ENCODE measurements at places on chromosomes 5 and 9.

GRCh38 chr5:130652176-130652575 lies 512.9 kb downstream of the HINT1 start:
- DNase-seq = peak; percentile 43

DNA sequence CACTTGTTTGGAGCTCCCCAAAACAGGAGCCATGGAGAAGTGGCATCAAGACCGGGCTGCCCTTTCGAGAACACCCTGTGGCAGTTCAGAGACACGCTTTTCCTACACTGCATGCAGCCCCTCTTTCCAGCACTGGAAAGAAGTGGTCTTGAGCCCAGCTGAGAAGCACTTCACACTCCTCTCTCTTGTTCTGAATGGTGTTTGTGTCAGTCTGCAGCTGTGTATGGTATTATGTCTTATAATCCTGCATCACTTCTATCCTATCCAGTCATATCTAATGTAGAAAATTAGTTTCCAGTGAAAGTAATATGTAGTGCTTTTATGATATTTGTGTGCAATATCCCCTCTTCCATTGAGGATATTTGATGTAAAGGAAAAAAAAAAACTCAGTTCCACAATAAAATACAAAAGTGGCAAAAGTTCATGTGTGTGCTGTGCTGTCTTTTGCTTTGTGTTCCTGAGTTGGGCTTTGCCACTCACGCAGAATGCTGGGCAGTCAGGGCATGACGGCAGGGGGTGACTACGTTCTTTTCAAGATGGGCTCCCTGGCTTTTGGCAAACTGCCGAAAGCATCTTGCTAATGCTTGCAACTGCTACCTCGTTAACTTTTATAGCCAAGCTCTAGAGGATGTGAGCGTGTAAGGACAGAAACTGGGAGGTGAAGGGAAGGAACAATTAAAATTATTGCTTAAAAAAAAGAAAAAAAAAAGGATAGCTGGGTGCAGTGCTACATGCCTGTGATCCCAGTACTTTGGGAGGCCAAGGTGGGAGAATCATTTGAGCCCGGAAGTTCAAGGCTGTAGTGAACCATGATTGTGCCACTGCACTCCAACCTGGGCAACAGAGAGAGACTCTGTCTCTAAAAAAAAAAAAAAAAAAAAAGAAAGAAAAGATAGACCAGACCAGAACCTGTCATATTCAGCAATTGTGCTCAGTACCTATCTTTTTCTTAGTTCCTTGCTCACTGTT lies 102.2 kb downstream of the MAP1B start:
- DNase-seq = no peak

- DNase-seq = no peak
These were observed 165.8 kb downstream of the GADD45G start for GRCh38 chr9:89770531-89771174.

- DNase-seq = no peak
These were observed 1.6 kb upstream of the MARCHF6 start for GRCh38 chr5:10351919-10352318.
